ENCODE measurements at places on chromosomes 1 and 21.

GRCh38 chr1:152761609-152762213 is 3.9 kb downstream of the KPRP start:
- DNase-seq: no peak

DNA sequence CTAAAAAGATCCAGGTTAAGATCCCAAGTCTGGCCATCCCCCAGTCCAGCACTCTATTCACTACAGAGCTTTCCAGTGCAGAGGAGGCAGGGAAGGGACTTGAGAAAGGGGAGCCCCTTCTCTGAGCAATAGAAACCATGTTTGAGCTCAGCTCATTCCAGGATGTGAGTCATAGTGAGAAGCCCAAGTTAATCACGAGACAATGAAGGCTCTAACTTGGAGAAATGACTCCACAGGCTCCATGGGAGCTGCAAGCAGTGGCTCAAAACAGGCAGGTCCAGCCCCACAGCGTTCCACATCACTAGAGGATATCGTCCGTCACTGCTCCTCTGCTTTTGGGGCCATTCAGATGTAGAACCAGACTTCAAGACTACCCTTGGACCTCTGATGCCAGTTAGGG is 59.1 kb downstream of the CAMK2N1 start:
- DNase-seq: no peak

DNA sequence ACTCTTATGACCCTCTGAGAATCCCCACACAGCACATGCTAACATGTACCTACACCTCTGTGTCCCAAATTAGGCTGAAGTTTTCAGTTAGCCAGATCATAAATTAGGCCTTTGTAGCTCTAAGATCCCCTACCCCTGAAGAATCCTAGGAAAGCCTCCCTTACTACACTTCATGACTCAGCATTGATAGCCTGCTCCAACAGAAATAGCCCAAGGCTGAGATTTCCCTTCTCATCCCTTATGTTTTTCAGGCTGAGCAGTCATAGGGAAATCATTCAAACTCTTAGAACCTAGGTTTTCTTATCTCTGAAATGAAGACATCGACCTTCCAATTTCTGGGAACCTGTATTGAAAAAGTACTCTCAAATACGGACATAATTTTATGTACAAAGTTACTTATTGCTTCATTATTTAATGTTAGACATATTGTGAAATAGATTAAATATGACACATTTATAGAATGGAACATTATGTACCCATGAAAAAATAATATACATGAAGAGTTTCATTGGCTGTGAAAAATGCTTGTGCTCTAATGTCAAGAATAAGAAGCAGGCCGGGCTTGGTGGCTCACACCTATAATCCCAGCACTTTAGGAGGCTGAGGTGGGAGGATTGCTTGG is 122.4 kb upstream of the UBE2U start:
- DNase-seq: no peak

DNA sequence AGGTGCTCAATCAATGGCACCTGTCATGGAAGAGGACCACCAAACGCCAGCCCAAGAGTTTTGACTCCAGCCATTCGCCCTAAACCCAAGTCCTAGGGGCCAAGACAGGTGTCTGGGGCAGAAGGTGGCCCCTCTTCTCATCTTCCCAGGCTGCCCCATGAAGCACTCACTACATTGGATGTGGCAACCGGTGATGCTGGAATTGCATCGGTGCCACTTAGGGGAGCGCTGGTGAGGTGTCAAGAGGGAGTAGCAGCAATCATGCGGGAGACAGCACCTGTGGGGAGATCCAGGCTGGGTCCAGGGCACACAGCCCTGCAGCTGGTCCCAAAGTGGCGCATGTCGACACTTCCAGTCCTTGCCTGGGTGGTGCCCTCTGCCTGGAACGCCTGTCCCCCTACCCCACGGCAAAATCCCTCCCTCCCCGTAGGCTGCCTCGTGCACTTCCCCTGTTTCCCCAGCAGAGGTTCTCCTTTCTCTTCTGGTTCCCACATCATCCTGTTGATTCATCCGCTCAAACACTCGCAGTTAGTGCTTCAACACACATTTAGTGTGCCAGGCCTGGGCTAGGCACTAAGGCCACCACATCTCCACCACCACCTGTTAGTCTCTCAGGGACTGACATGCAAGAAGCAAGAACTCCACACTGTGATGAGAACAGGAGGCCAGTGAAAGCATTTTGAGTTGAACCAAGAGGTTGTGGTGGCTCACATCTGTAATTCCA is 18.5 kb downstream of the PLA2G2D start:
- peak; percentile 43 for DNase-seq

GRCh38 chr1:38029685-38030511 is 16.7 kb downstream of the POU3F1 start:
- DNase-seq: no peak

- no peak for DNase-seq
Measured at GRCh38 chr1:39631361-39632322, 7.8 kb downstream of the HEYL start.

DNA sequence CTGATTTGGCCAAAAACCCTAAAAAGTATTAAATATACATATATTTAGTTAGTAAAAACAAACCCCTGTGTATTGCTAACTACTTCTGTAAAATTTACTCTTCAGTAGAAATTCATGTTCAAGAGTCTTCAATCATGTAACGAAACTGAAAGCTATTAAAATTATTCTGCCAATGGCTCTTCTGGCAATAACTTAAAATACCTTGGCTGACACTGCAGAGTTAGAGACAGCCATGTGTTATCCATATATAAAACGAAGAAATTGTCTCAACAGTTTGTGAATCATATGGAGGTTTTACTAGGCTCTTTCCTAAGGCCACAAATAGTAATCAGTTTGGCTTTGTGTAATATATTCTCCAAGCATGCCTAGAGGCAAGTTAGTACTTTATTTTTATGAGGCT is 357.2 kb downstream of the COL11A1 start:
- DNase-seq: no peak

DNA sequence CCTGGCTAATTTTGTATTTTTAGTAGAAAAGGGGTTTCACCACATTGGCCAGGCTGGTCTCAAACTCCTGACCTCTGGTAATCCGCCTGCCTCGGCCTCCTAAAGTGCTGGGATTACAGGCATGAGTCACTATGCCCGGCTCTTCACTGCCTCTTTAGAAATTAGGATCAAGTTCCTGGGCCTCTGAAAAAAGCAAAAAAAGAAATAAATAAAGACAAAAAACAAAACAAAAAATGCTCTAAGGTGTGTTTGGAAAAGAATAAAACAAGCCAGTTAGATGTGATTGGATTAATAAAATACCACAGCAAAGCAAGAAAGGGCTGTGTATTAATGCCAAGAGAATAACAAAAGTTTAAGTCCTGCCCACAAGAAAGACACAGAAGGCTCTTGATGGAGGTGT is 4.2 kb upstream of the ABCB10 start:
- no peak for DNase-seq

GRCh38 chr1:113763661-113764060 is 4.4 kb upstream of the PHTF1 start:
- DNase-seq: no peak

DNA sequence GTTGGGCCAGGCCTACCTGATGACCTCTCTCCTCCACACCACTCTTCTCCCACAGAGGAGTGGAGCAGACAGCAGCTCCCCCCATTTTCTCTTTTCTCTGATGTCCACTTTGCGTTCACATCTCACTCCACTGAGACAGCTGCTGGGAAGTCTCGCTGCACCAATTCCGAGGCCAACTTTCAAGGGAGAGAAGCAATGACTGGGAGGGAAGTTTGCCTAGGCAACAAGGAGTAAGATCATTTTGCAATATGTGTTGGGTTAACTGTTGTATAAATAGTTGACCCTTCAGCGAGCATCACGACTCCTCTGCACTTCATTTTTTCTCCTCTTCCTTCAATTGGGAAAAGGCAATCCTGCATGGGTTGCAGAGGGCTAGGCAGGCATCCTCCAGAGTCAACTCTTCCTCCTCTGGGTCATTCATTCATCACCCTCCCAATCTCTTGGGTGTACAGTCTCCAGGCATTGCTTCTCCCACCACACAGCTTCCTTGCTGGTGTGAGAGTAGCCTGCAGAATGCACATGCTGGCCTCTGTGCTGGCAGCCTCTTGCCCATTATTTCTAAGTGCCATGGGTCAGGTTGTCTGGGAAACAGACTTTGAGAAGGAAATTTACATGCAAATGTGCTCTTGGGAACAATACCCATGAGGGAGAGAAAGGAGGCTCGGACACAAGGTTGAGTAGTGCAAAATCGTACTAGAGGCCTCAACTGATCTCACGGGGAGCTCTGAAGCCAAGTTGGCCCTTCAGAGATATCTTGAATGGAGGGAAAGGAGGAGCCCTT is 75.8 kb upstream of the BCAR3 start:
- DNase-seq: no peak

GRCh38 chr1:17167041-17167785 is 37.7 kb upstream of the PADI1 start:
- no peak for DNase-seq

DNA sequence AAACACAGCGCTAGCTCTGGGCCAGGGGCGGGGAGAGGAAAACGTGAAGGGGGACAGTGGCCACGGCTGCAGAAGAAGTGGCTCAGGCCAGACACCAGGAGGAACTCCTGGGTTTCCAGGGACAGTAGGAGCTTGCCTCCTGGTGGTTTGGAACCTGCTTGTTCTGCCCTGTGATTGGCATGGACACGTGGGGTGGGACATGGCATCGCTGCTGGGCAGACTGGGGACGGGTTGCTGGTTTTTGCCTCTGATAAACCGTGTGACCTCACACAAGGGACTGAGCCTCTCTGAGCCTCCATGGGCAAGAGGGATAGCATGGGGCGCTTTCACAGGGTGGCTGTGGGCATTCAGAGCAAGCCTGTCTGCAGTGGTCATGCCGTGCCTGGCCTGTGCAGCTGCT is 7.5 kb upstream of the PLCH2 start:
- no peak for DNase-seq

DNA sequence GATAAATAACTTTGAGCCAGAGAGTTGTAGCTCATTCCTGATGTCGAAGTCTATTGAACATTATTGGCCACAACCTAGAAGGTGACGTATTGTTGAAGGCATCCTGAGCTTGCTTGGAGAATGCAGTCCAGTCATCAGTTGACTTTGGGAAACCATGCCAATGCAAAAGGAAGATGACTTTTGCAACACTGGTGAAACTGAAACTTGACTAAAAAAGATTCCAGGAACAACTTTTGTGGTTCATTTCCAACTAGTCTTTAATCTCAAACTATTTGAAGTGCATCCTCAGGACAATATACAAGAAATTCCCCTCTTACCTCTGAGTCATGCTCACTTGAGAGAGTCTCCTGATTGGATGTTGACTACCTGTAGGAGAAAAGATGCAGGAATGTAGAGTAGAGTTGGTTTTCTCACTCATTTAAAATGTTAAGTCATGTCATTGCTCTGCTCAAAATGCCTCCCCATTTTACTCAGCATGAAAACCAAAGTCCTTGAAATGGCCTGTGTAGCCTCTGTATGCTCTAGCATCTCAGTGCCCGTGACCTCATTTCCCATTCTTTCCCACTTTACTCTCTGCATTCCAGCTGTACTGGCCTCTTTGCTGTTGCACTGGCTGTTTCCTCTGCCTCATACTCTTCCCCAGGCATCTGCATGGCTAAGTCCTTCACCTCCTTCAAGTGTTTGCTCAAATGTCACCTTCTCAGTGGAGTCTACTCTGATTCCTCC is 24.4 kb upstream of the LEPR start:
- no peak for DNase-seq

DNA sequence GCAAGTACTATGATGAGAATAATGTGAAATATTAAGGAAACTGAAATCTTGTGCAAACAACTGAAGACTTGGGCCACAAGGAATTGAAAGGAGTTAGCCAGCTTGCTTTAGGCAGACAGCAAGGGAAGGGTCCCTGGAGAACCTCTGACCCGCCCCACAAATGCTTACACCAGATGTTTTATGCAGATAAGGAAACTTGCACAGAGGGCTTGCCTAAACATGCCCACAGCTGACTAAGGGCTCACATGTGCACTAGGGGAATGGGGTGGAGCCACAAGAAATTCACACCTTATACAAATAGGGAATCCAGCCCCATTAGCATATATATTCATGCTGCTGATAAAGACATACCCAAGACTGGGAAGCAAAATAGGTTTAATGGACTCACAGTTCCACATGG is 86.1 kb upstream of the CYYR1 start:
- DNase-seq: no peak

GRCh38 chr21:31894457-31894856 is 21.6 kb downstream of the HUNK start:
- DNase-seq: no peak

GRCh38 chr1:60769082-60769481 is 313.3 kb upstream of the NFIA start:
- no peak for DNase-seq

DNA sequence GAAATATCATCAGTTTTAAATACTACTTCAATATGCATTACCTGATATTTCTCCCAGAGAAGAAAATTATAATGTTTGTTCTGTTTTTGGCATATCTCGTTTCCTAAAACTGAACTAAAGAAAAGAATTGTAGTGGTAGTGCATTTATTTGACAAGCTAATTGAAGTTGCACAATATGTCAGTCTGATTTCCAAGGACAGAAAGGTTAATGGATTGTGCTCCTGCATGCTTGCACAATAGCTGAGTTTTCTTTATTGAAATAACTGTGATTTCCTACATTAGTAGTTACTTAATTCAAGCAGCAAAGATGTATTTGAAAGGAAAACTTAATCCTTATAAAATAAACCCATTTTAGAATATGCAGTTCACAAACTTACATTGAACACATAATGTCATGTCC is 2047.7 kb downstream of the NCAM2 start:
- no peak for DNase-seq

DNA sequence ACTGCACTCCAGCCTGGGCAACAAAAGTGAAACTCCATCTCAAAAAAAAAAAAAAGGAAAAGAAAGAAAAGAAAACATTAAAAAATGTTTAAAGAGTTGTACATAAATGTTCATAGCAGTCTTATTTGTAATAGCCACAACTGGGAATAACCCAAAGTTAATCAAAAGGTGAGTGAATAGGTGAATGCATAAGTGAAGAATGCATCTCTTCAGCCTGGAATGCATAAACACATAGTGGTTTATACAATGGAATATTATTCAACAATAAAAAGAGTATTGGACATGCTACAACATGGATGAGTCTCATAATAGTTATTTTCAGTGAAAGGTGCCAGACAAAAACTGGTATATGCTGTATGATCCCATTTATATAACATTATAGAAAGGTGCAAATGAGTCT is 18.1 kb downstream of the LDLRAD1 start:
- DNase-seq: no peak

- no peak for DNase-seq
Measured at GRCh38 chr1:61100578-61100977, 18.2 kb downstream of the NFIA start.

DNA sequence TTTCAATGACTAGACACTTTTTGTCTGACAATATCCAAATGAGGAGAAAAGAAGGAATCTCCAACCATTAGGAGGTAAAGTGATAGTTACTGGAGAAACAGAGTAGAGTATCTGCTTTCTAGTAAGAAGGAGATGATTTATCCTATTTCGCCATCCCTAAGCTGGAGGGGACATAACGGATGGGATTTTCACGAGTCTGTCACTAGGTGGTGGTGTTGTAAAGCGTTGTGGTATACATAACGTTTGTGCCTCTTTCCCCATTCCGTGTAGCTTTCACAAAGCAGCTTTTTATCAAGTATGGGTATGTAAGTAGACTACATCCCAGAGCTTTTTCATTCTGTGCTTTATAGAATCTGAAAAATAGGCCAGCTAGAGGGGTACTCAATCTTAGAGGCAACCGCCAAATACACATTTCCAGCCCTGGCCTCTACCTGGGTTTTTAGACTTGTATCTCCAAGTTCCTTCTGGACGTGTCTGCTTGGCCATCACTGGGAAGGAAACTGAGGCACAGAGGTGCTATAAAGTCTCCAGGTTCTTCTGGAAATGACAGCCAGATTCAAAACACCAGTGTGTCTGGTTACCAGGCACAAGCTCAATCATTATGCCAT is 33.3 kb upstream of the FAM3B start:
- DNase-seq: no peak

Measured in tibial nerve (tissue), 4 donors.